Adipocyte (in vitro differentiated cells): ENCODE measurements at places on chromosomes 4 and X.
A peak's percentile ranks its signal among the peaks of the same experiment; 100 is the strongest.

DNA sequence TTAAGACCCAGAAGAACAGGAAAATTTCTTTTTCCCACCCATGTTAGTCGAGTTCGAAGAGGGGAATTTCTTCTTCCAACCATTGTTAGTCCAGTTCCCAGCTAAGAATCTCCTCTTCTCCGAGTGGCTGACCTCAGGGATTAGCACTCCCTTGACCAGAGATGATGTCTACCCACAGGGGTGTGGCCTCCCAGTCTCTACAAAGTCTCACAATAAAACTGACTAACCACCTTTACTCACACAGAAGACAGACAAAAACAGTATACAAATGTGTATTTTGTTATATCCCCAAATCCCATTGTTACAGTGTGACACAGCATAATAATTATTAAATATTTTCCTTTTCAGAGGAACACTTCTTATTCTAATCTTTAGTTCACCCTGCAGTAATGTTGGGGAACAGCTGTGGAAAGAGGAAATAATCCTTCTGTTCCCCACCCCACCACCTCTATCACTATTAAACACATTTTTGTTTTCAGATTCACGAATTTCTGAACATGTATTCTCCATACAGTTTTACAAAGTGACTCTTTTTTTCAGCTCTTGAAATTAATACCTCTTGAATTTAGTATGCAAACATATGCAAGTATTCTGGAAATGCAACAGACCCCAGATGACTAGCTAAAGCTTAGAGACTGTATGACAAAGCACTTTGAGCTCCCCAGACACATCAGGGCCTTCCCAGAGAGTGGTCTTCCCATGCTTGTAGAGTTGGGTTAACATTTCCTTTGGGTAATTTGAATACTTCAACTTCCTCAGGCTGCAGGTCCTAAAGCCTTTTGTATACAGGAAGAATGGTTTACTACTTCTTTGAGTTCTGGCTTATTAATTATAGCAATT, 62.5 kb upstream of the NFKB1 start:
- DNase-seq, result peak; percentile 17

- DNase-seq, result no peak
Measured at GRCh38 chr4:7511525-7511924, 76.8 kb upstream of the PSAPL1 start.

DNA sequence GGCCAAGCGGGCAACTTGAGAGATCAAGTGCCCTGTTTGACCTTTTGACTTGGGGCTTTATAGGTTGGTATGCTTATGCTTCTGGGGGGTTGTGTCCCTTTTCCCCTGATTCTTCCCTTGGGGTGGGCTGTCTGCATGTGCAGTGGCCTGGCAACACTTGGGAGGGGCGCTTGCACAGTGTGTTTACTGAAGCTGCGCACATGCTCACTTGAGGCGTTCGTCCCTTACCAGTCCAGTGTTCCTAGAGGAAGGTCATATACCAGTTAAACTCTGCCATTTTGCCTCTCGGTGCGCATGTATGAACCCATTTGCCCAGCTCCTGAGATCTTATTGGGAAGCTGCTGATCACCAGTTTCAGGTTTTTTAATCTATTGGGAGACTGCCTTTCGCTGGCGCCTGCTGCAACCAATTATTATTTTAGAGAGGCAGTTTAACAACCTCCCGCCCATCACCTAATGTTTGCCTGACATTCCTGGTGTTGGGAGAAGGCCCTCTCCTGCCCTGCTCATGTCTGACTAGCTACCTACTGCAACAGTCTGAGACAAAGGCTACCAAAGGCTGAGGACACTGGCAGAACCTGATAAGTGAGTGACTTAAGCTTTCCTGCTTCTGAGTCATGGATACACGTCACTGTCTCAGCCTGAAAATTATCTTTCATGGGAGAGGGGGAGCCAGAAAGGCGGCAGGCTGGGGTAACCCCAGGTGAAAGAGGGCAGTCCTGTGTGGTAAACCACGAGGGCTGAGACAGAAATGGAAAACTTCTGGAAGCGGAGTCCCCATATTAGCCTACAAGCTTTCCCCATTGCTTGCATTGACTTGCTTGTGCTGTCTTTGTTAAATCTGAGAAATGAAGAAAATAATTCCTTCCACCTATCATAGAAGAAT, 97.6 kb downstream of the CPE start:
- DNase-seq, result peak; percentile 36

DNA sequence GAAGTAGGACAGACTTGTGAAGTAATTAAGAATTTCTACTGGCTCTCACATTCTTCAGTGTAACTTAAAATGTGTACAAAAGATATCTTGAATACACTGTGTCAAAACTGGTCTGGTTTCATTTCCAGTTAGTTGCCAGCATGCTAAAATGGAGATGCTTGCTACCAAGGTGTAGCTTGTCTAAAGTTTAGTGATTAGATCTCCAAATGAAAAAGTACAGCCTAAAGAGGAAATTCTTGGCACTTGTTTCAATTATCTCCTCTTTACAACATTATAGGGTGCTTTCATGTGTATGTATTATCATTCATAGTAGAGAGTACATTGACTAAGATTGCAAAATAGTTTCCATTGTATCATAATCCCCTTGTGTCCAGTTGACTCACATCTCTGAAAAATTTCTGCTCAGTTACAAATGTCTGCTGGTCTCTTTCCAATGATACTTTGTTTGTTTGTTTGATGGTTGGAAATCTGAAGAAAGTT, 97.3 kb upstream of the SPRY1 start:
- DNase-seq, result peak; percentile 96

- no peak for DNase-seq
Measured at GRCh38 chr4:185654311-185654710, 119.0 kb upstream of the PDLIM3 start.

GRCh38 chr4:70945452-70946055, 43.4 kb downstream of the MOB1B start:
- DNase-seq, result peak; percentile 37

DNA sequence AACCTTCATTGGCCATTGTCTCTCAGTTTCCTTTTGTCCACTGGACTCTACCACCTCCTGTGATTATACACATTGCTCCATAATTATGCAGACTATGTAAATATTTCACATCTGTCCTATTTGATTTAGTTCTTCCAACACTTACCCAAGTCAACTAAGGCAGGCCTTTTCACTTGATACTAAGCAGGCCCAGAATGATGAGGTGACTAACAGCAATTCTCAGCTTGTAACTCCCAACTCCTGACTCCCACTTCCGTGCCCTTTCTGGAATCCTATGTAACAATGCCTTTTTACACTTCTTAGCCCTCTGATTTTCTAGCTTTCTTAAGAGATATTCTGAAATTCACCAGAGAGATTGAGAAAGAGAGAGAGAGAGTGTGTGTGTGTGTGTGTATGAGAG, 6.6 kb downstream of the PAK3 start:
- no peak for DNase-seq

DNA sequence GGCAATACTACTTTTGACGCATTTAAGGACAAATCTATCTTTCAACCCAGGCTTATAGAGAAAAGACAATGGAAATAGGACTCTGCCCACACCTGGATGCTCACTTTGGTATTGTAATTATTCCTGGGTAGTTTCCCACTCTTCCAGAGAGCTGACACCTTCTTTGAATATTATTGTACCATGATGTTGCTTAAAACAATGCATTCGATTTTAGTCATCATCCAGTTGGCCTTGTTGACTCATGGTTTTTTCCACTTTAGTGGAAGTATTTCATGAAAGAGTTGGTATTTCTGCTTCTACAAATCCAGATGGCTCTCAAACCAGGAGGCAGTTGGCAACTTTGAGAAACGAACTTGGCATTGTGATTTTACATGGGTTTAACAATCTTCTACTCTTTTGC, 124.2 kb downstream of the ENOX2 start:
- DNase-seq, result no peak

DNA sequence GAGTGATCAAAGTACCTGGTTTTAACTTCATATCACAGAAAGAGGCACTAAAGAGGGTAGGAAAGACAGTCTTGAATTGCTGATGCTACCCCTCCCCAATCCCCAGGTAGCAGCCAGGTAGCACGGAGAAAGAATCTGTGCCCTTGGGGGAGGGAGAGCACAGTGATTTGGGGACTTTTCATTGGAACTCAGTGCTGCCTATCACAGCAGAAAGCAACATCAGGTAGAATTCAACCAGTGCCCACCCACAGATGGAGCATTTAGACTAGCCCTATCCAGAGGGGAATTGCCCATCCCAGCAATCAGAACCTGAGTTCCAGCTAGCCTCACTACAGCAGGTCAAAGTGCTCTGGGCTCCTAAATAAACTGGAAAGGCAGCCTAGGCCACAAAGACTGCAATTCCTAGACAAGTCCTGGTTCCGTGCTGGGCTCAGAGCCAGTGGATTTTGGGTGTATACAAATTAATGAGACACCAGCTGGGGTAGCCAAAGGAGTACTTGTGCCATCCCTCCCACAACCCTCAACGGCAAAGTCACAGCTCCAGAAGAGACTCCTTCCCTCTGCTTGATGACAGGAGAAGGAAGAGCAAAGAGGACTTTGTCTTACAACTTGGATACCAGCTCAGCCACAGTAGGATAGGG, 228.1 kb downstream of the THOC2 start:
- DNase-seq, result no peak

DNA sequence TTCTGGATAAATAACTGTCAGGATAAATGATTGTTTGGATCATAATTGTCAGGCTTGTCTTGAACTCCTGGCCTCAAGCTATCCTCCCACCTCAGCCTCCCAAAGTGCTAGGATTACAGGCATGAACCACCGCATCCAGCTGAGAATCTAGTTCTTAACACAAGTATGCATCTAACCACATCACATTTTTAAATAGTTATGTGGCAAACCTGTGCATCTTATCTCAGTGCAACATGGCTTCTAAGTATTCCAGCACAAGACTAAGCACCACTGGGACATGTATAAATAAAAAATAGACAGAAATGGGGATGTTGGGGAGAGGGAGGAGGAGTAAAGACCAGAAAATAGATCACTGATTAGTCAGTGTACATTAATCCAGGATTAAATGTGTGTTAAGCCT, 74.7 kb upstream of the TBL1X start:
- DNase-seq, result no peak

GRCh38 chr4:182741914-182742313, 175.3 kb downstream of the DCTD start:
- DNase-seq, result no peak

- peak; percentile 58 for DNase-seq
Measured at GRCh38 chr4:69760455-69760854, at the start of gene SULT1B1. TSS of gene SULT1B1 (minus strand) at chr4:69760620. CDS start at chr4:69755217, 5,403 bp downstream.

GRCh38 chr4:101290654-101291053, 56.7 kb downstream of the PPP3CA start:
- DNase-seq, result no peak

DNA sequence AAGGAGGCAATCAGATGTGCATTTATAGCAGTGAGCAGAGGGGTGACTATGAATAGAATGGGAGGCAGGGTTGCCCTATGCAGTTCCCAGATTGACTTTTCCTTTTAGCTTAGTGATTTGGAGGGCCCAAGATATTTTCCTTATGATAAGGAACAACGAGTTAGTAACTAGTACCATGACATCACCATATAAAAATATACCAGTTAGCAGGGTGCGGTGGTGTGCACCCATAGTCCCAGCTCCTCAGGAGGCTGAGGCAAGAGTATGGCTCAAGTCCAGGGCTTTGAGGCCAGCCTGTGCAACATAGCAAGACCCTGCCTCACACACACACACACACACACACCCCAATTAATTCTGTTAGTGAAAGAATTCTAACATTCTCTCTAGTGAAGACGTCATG, 53.0 kb downstream of the IL13RA2 start:
- DNase-seq, result no peak

DNA sequence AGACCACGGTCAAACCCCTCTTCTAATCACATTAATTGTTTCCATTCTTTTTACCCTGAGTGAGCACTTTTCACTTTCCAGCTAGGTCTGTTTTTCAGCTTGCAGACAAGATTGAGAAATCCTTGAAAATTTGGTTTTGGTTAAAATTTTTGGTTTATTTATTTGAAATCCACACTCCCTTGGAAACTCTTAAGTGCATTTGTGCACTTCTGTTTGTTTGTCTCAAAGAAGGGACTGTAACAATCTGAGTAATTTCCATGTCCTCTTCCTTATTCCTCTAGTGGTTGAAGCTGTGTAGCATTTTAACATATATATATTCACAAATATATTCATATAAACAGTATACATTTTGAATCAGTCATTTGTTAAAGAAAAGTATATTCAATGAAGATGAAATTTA, 333.3 kb downstream of the ANK2 start:
- DNase-seq, result peak; percentile 62

GRCh38 chr4:188818300-188818699, 679.1 kb downstream of the TRIML1 start:
- no peak for DNase-seq

GRCh38 chr4:173403051-173403450, 4.1 kb upstream of the SCRG1 start:
- peak; percentile 17 for DNase-seq

DNA sequence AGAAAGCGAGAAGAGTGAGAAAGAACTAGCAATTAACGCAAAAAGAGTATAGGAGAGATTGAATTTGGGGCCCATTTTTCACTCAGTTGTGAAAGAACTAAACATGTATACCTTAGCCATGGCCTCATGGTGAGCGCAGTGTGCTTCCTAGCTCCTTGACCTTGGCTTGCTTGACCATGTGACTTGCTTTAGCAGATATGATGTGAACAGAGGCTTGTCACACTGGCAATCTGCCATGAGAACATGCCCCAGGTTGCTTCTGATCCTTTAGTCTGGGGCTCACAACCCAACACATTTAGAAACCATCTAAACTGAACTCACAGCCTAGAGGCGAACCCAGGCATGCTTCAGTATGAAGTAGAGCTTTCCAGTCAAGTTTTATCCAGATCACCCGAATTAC, 260.1 kb upstream of the FTHL17 start:
- DNase-seq, result no peak

- DNase-seq, result peak; percentile 80
Measured at GRCh38 chr4:183249854-183250253, 70.2 kb downstream of the CLDN22 start.

GRCh38 chr4:169133932-169134331, 123.9 kb upstream of the CBR4 start:
- no peak for DNase-seq

- no peak for DNase-seq
Measured at GRCh38 chr4:479972-480371, 19.0 kb downstream of the ZNF721 start.

DNA sequence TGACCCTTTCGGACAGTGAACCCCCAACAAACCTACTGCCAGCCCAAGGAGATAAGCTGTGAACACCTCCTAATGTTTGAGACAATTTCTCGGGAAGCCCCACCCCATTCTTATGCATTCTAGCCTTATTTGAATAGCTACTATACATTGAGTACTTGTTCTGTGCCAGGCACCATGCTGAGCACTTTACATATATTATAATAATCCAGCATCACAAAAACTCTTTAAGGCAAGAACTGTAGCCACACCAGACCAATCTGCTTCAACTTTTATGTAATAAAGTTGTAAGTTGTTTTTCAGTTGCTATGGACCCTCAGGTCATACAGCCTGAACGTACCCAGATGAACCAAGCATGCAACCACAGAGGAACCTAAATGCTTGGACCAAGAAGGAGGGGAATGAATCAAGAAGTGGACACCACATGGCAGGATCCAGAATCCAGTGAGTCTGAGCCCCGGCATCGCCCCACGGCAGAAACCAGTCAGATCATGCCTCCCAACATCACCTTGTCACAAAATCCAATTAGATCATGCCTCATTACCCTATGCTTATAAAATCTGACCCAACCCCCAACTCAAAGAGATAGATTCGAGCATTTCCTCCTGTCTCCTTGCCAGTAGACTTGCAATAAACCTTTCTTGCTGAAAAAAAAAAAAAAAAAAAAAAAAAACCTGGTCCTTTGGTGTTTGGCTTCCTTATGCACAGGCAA, 225.0 kb downstream of the QDPR start:
- DNase-seq, result no peak

- DNase-seq, result no peak
Measured at GRCh38 chr4:56640621-56641493, 40.2 kb downstream of the HOPX start.
